Calu3 (cell line): ENCODE measurements at places on chromosomes 16 and 17. TPM values are rescaled to one million over a fixed set of nuclear protein-coding genes. Genes with fewer than 3 reads are reported as not detected.

NOMO2 gene
- total RNA-seq: 234 and 236 TPM in 2 replicates

PERCC1 gene
- not detected in 2 replicates for total RNA-seq

MAPT gene
- 1.1 and 1.6 TPM in 2 replicates for total RNA-seq

OSGIN1 gene
- 13.9 and 15.6 TPM in 2 replicates for total RNA-seq

KRT31 gene
- total RNA-seq: not detected in 2 replicates

KRTAP9-4 gene
- total RNA-seq: not detected in 2 replicates

PKMYT1 gene
- 91.2 and 107 TPM in 2 replicates for total RNA-seq

CCL16 gene
- total RNA-seq: not detected in 2 replicates

CCL8 gene
- not detected in 2 replicates for total RNA-seq

CD19 gene
- not detected in 2 replicates for total RNA-seq

SMTNL2 gene
- not detected in 2 replicates for total RNA-seq

PSMC5 gene
- total RNA-seq: 91.4 and 95.1 TPM in 2 replicates

DNASE1 gene
- 26.0 and 31.6 TPM in 2 replicates for total RNA-seq

SCNN1B gene
- not detected in 2 replicates for total RNA-seq

GPS1 gene
- total RNA-seq: 114 and 115 TPM in 2 replicates

FBXL16 gene
- 1.3 and 4.6 TPM in 2 replicates for total RNA-seq
